Upper lobe of right lung (tissue), 1 donor: ENCODE measurements at places on chromosomes 16 and 17. TPM values are rescaled to one million over a fixed set of nuclear protein-coding genes. Genes with fewer than 3 reads are reported as not detected.

- peak; percentile 90 for DNase-seq
Observed at GRCh38 chr17:74671031-74671771, 41.5 kb downstream of the CD300LF start.

GRCh38 chr17:51748749-51749604 is 409.5 kb downstream of the CA10 start:
- DNase-seq = no peak

SLC52A1 gene
- total RNA-seq = 0.26 TPM

NPIPA1 gene
- total RNA-seq = 91.6 TPM
